Esophagus mucosa (tissue), 1 donor: ENCODE measurements at places on chromosomes 1 and 21. TPM values are rescaled to one million over a fixed set of nuclear protein-coding genes. Genes with fewer than 3 reads are reported as not detected.

DNA sequence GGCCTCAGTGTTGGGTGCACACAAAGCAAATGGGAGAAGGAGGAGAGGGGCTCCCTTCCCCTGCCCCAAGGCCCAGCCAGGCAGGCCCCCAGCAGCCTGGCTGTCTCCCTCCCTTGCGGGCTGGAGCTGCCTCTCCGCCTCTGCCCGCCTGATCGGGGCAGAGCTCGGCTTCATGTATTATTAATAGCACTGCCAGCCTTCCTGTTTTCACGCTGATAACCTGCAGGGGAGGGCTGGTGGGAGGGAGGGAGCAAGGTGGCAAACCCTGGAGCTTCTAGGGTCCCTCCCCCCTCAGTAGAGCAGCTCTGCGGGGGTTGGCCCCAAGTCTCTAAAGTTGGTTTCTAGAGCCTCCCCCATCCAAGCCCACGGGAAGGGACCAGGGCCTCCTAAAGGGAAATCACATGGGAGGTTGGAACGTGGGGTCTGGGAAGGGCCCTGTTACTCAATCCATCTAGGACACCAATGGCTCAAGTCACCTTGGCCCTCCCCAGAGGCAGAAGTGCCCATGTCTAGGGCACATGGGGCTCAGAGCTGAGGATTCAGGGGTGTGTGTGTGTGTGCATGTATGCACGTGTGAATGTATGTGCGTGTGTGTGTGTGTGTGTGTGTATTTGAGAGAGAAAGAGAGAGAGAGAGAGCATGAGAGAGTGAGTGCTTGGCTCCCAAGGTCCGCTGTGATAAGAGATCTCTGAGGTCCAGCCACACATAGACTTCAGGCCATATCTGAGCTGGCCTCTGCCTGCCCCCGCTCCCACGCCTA, 21.8 kb upstream of the POU3F1 start:
- ATAC-seq: no peak

DNA sequence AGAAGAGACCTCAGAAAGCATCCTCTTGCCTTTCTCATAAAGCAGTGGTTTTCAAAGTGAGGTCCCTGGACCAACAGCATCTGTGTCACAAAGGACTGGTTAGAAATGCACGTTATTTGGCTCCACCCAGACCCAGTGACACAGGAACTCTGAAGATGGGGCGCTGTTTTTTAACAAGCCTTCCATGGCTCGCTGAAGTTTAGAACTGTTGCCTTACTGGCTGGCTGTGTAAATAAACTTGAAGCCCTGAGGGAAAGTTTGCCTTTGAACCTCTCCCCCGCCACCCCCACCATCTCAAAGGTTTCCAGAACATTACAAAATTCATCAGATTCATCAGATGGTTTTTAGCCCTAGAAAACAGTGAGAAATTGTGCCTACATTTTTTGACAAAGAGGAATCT, 21.8 kb upstream of the IKBKE start:
- no peak for ATAC-seq

DNA sequence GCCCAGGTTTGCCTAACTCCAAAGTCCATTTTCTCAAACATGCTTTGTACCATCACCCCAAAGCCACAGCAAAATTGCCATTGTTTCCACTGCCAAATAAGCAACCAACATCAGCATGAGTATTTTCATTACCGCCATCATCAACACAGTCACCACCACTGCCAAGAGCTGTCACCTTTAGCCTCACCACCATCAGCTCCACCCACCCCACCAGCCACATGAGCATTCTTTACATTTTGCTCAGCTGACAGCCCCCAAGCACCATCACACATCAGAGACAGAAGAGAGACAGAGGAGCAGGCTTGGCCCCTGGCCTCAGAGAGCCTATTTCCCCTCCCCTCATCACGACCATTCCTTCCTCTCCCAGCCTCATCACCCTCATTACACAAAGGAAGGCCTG, 42.7 kb downstream of the TAS1R2 start:
- ATAC-seq: no peak

- no peak for ATAC-seq
These were observed 60.8 kb upstream of the USP24 start for GRCh38 chr1:55275941-55276341.

The GCLM gene
- total RNA-seq: 11.6 TPM

The SLC30A10 gene
- total RNA-seq: 0.12 TPM

The KCNN3 gene
- total RNA-seq: 0.28 TPM
